GM06990 (cell line): ENCODE measurements at places on chromosomes 11 and 22.

DNA sequence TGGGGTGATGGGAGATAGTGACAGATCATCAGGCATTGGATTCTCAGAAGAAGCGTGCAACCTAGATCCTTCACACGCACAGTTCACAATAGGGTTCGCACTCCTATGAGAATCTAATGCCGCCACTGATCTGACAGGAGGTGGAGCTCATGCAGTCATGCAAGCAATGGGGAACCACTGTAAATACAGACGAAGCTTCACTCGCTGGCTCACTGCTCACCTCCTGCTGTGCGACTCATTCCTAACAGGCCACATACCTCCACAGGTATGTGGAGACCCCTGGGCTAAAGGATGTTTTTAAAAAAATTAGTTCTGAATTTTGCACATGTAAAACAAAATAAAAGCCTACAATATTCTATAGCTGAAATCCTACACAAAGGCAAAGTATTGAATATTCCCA lies 20.5 kb upstream of the TEAD1 start:
- no peak for DNase-seq

DNA sequence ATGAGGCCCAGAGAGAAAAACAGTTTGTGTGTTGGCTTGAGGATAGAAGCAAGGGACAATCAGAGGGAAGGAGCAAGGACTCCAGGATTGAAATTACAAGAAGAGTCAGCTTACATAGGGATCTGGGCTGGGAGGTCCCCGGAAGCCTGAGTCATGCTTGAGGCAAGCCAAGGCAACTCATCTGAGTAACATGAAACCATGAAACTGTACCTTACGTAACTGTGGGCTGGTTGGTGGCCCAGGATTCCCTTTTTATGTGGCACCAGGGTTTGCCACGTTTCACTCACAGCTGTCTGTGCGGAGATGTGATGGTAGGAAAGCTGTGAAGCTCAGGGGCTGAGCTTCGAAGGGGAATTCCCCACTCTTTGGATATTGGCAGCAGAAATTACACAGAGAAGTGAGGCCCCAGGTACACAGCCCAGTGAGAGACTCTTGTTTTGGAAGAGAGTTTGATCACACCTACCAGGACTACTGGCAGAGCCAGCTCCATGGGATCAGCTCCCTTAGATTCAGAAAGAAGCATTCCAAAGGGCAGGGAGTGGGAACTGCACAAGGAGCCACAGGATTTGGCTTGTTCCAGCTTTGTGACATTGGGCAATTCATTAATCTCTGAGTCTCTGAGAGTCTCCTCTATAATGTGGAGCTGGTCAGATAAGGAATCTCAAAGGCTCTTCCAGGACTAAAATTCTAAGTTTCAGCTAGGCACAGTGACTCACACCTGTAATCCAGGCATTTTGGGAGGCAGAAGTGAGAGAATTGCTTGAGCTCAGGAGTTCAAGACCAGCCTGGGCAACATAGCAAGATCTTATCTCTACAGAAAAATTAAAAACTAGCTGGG lies 7.8 kb downstream of the SLC5A1 start:
- DNase-seq = peak; percentile 21

DNA sequence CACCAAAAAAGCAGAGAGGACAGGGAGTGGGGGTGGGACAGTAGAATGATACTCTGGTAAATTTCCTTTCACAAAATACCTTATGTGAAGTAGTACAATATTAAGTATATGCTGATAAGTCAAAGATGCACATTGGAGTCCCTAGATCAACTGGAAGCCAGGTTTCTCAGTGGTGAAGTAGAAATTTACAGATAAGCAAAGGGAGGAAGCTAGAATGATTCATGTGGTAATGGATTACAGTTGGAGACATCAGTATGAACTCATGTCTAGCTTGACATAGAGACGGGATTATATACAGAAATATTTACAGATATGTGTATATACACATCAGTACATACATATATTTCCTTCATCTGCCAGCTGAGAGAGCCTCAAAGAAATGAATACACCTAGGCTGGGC lies 21.5 kb downstream of the PLEKHB1 start:
- no peak for DNase-seq

DNA sequence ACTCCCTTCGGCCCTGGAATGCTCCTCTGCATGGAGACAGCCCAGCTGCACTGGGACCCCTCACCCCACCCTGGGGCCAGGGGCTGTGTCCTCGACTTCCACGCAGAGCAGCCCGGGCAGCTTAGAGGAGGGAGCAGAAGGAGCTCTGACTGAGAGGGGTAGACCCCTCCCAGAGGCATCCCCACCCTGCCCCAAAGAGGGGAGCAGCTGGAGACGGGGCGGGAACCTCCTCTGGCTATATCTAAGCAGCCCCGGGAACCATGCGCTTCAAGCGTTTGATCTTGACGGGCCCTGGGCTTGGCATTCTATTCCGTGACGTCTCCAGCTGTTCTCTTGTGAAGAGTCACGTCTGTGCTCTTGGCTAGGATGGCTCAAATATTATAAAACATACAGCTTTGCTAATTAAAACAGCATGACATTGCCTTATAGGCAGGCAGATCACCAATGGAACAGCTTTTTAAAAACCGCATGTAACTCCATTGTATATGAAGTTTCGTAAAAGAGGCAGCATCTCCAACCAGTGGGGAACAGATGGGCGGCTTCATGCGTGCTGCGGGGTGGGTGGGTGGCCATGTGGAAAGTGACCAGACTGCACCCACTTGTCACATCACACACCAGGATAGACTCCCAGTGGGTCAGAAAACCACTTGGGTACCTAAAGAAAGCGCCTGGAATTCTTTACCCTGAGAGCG lies 7.7 kb downstream of the KCNQ1 start:
- no peak for DNase-seq

GRCh38 chr11:71247551-71248250 lies 4.7 kb downstream of the SHANK2 start:
- DNase-seq = no peak

DNA sequence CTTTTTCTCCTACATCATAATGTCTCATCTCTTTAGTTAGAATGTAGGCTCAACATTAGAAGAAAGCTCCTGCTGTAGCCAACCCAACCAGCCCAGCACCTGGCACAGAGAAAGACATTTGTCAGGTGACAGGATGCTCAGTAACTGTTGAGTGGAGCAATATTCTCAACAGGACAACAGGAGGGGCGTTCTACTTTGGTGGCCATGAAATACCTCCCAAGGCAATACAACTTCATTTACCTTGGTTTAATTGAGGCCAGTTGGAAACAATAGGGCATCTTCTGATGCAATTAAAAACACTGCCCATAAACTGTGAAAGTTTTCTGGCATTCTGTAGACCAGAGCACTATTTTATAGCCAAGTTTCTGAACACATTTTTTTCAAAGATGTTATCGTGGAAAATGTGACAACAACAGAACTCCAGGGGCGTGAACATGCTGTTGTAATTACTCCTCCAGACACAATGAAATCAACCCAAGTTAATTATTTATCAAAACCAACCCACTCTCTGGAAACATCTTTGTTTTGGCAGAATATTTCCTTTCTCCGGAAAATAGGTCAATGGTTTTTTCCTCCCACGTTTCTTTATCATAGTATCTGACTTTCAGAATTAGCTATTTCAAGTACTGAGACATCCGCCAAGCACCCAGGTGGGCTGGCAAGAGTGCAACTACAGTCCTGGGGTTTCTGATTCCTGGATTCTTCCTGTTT lies 538.1 kb downstream of the SOX6 start:
- no peak for DNase-seq

GRCh38 chr22:22386602-22387385 lies 121.7 kb downstream of the ZNF280B start:
- no peak for DNase-seq
